ENCODE measurements at places on chromosomes 7 and 10.

DNA sequence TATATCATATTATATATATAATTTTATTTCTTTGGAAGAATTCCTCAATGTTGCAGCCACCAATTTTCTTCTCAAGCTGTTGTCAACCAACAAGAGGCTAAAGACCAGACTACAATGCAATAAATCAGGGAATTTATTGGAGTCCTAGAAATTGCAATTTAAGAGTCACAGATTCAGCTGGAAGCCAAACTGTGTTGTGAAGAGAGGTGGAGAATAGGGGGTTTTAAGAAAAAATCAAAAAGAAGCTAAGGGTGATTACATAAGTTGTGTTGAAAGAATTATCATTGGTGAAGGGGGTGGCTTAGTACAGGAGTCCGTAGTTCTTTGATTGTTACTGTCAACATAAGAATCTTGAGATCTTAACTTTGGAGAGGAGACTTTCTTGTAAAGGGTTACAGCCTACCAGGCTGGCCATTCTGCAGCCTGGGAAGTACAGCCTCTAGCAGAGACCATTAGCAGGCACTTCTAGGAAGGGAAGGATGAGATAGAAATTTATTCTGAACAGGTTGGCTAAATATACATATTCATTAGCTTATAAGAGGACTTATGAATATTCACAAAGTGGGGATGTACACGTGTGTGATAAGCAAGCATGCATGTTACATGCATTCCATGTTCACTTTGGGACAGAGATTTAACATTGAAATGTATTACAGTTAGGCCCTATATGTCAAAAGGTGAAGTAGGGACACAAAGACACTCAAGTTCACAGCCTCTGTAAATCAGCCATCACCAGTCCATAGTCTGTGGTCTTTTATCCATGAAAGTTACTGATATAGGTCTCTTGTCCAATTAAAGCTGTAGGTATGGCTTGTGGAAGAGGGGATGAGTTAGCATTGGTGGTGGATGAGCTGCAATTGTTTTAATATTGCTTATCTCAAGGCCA is 8.3 kb upstream of the TMEM168 start:
- DNase-seq: no peak

DNA sequence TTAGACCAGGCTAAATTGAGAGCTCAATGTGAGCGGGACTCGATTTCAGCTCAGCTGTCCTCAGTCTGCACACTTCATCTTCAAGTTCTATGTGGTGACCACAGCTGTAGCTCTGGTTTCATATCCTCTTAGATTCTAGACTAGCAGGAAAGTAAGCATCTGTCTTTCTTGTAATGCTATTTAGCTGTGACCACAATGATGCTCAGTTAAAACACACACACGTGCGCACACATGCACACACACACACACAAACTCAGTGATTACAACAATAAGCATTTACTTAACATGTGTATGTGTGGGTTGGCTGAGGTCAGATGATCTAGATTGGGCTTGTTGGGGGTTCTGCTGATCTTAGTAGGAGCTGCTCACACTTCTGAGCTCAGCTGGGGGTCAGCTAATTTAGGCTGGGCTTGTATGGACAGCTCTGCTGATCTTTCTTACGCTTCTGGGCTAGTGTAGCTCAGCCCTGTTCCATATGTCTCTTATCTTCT is 82.5 kb downstream of the ZNF365 start:
- DNase-seq: no peak

DNA sequence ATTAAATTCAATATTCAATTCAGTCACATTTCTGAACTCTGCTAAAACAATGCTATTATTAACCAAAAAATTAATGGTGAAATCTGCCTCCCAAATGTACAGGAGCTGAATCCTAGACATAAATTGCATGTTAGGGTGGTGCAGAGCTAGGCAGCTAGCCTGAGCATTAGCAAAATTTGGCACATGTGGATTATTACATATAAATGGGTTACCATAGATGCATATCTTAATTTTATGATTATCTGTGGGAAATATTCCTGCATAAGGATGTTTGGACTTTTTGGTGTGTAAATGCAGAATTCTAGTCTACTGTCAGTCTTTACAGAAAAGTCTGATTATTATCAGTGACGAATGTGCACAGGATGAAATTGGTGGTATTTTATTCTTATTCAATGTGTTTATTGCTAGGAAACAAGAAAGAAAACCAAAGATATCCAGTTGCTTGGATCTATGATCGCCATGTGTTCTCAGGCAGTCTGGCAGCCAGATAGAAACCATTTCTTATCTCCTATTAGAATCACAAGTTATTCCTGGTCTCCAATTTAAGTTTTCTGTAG is 150.7 kb downstream of the POU6F2 start:
- DNase-seq: no peak

DNA sequence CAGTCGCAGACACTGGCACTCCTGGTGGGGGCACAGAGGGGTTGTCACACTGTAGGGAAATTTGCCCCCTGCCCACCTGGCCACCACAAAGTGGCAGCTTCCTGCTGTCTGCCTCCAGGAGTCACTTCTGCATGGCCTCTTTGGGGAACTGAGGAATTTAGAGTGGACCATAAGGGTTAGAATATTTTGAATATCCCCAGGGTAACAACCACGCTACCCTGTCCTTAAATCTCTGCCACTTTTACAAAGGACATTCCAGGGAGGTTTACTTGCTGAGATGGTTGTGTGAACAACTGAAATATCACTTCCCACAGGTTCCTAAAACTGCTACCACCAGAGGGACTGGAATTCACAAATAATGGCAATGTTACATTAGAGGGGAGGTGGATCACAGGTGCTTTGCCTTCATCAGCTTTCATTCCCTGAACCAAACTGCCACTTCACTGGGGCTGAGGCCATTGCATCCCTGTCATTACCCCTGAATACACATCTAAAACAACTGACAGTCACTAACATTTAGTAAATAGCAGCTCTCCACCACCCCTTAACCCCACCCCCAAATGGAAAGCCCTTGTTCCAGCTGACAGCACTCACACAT is 88.1 kb upstream of the IFRD1 start:
- DNase-seq: no peak

GRCh38 chr7:31311552-31311951 is 29.0 kb downstream of the NEUROD6 start:
- DNase-seq: no peak

DNA sequence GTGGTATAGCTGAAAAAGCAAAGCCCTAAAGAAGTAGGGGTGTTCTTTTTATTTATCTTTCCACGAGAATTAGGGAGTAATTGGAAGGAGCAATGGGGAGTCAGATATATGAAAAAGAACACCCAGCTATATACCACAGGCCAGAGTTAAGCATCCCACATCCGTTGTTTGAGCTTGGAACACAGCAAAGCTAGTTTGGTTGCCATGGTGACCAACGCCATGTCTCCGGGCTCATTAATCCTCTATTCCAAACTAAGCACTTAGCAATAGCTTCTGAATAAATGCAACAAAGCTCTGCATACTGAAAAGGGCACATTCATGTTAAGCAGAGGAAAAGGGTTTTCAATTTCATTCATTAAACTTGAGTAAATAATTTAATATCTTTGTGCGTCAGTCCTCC is 23.5 kb downstream of the ASB4 start:
- no peak for DNase-seq

DNA sequence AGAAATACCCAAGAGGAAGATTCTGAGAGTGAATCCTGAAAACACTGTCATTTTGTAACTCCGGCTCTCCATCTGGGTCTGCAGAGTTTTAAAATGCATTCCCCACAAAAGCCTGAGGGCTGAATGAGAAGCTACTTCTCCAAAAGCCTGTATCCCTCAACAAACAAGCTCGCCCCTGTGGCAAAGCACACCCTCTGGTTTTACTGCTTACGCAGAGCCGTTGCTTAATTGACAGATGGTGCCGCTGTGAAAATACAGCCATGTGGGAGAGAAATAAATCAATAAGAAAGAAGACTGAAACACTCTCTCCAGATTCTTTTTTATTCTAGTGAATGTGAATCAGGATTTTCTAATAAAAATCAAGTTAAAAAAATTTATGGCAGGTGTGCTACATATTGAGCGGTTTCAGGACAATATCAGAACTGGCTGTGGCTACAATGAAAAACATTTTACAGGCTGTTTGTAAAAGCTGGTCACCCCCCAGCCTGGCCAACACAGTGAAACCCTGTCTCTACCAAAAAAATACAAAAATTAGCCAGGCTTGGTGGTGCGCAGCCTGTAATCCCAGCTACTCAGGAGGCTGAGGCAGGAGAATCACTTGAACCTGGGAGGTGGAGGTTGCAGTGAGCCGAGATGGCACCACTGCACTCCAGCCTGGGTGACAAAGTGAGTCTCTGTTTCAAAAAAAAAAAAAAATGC is 32.5 kb downstream of the C7orf33 start:
- DNase-seq: no peak

DNA sequence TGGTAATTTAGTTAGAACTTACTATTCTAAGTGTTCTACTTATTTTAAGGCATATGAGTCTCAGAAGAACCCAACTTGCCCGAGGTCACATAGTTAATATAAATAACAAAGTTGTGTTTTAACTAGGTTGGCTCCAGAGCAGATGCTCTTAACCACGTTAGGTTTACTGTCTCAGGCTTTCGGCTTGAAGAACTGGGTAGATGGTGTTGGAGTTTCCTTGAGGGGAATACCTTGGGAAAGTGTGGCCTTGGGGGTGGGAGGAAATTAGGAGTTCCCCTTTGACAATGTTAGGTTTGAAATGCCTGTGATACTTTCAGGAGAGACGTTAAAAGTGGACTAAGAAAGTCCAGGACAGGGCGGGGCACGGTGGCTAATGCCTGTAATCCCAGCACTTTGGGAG is 9.6 kb downstream of the ZNF398 start:
- DNase-seq: no peak

- DNase-seq: no peak
Observed at GRCh38 chr7:46625032-46625431, 704.0 kb upstream of the IGFBP3 start.

DNA sequence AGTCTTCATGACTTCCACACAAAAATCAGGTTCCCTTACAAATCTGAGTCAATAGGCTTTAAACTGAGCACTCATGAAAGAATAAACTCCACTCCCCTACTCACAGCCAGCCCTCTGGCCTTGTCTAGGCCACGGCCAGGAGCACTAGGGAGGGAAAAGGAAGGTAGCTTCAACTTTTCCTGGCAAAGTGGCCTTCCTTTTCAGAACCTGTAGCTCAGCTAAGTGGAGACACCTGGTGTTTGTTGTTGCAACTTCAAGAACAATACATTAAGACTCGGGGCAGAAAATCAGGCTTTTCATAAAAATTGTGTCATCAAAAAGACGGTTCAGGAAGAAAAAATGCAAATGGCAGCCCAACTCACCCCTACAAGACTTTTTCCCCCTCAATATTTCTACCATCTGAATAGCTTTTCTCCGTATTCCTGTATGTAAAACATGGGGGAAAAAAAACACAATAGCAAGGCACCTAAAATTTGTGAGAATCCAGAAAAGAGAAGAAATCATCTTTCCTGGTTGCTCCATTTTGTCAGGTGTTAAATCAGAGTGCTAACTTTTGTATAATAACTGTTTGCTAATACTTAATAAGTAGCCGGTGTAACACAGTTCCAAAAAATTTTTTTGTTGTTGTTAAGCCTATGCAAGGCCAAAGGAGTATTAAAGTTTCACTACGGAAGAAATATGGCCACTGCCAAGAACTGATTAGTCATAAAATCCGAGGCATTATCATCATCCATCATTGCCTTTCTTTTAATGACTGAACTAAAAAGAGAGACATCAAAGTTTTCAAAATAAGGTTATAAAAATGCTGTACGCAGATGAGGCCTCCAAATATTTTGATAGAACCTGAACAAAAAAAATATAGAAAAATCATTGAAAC is 66.2 kb upstream of the ARID5B start:
- peak; percentile 25 for DNase-seq

- no peak for DNase-seq
Observed at GRCh38 chr7:152969335-152969734, 209.8 kb downstream of the ACTR3B start.

DNA sequence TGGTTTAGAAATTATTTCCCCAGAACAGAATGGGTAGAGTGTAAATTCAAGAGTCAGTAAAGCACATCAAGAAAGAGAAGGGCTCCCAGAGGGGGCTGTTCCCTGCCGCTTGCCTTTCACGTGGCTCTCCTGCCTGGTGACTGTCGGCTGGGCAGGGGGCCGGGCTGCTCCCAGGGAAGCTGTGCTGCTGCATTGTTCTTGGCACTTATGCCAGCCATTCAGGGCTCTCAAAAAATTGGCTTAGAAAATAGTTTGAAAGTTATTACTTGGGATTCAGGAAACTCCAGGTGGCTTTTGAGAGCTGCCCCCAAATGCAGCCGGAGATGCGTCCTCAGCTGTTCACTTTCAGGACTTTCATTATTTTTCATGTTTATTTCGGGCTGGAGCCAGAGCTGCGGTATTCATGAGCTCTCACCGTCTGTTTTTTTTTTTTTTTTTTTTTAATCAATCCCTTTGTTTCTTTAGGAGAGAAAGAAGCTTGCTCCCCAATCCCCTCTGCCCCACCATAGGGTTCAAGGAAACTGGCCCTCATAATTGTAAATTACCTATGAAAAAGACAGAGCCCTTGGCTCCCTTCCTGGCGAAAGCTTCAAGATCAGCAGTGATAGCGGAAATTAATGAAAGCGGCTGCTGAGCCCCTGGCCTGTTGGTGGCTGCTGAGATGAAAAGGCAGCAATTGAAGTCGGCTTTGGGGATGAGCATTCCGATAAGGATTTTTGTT is 94.1 kb downstream of the SORCS3 start:
- DNase-seq: no peak

GRCh38 chr7:130988443-130988842 is 254.4 kb upstream of the KLF14 start:
- DNase-seq: no peak

GRCh38 chr10:44967616-44968015 is 8.0 kb downstream of the RASSF4 start:
- DNase-seq: peak; percentile 68

- DNase-seq: peak; percentile 42
Observed at GRCh38 chr10:103666087-103666761, 172.7 kb downstream of the NEURL1 start.

DNA sequence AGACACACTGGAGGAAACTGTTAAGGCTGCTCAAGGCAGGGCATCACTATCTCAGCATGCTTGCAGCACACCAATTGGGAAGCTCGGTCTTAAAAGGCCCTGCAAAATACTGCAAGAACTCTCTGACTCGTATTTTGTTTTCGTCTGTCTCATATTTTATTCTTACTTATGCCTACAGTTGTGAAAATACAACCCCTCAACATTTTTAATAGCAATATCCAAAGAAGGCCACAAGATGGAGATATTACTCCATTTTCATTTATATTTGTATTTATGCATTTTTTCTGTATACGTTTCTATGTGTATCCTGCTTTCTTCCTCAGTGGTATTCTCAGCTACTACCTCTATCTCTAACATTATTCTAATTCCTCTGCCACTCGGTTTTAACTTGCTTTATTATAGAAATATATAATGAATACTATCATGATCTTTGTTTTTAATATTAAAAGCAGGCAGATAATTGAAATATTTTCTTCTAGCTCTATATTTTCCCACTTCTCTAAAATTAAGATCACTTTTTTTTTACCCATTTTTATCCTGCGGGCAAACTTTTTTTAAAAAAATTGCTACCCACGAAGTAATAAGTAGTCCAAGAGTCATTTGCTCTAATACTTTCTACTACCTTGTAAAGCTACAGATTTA is 10.0 kb downstream of the DNAJC1 start:
- DNase-seq: no peak

GRCh38 chr10:110851020-110851612 is 20.6 kb upstream of the PDCD4 start:
- DNase-seq: peak; percentile 86

- no peak for DNase-seq
Observed at GRCh38 chr7:41207141-41207540, 495.7 kb downstream of the INHBA start.

All from HL-60 (cell line).